LNCaP clone FGC (cell line): ENCODE measurements at places on chromosomes 5 and 9.

- DNase-seq: no peak
Measured at GRCh38 chr5:119067450-119067849, 3.4 kb upstream of the DMXL1 start.

DNA sequence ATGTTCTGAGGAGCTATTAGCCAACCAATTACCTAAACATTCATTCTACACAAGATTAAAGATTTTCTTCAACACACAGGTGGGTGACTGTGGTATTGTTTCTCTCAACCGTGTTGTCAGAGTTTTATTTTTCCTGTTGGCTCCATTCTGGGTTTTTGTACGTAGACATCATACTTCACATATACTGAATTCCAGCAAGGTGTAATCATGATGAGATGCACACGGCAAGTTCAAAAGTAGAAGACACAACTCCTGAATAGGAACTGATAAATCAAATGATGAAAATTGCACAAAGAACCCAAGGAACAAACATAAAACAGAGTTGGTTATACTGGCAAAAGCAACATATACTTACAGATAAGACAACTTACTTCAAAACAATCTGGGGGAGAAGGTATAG, 40.2 kb upstream of the RANBP6 start:
- DNase-seq: no peak

GRCh38 chr5:177355868-177356168, 1.9 kb upstream of the RGS14 start:
- DNase-seq: no peak

DNA sequence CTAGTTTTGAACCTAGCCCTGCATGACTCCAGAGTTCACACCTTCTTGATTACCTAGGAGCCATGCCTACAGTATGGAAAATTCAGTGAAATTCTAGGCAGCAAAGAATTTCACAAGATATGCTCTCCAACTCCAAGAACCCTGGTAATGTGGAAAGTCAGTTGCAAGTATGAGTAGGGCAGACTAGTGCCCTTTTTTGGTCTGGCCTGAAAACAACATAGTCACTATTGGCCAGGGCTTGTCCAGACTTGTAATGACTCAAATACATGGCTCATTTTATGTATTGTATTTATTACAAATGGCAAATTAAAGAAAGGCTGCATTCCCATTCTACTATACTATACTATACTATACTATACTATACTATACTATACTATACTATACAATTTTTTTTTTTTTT, 160.4 kb downstream of the ESM1 start:
- DNase-seq: no peak

- no peak for DNase-seq
Measured at GRCh38 chr9:135971111-135971766, 10.1 kb upstream of the UBAC1 start.

DNA sequence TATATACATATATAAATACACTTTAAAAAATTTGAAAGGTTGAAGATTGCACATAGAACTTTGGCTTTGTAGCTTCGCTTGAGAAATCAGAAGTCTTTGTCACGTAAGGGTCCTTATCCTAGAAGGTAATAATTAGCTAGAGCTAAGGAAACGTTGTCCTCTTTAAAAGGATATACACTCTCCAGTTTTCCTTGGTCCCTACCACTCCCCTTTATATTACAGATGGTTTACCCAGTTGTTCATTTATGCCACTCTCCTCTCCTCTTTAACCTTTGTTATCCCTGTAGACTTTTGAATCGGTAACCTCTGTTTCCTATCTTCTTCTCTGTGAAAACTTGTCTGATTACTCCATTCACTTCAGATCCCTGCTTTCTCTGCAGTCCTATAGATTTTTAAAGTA, 1101.0 kb upstream of the SEMA6A start:
- no peak for DNase-seq

- no peak for DNase-seq
Measured at GRCh38 chr5:21184581-21184980, 1196.6 kb upstream of the CDH18 start.
